ENCODE measurements at places on chromosomes 11 and 22.

- DNase-seq, result no peak
These were observed 70.9 kb downstream of the PHF21B start for GRCh38 chr22:44938886-44939285.

- DNase-seq, result no peak
These were observed 5.7 kb downstream of the APOBEC3D start for GRCh38 chr22:39026509-39027150.

- DNase-seq, result no peak
These were observed 36.5 kb downstream of the MADD start for GRCh38 chr11:47306484-47306844.

GRCh38 chr11:132122735-132123134 lies 752.3 kb downstream of the NTM start:
- no peak for DNase-seq

DNA sequence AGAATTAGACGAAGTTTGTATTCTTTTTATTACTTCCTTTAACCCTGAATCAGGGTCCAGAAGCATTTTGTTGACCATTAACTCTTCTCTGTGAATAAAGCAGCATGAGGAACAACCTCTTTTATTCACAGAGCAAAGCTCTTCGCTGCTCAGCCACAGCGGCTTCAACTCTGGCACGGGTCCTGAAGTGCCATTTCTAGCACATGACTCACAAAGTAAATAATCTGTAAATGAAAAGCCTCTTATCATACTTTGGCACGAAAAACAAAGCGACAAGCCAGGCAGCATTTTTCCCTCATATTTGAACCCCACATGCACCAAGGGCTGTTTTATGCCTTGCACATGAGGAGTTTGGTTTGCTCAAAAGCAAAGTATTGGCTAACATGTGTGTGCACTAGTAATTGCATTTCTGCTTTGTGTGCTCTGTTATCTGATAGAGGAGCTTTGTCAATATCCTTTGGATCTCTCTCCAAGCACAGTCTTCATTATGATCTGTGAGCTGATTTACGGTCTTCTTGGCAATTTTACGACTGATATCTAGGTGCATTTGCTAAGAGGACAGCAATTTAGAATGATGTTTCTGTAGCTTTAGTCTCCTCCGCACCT lies 33.0 kb upstream of the APOBEC3A start:
- DNase-seq, result peak; percentile 31

DNA sequence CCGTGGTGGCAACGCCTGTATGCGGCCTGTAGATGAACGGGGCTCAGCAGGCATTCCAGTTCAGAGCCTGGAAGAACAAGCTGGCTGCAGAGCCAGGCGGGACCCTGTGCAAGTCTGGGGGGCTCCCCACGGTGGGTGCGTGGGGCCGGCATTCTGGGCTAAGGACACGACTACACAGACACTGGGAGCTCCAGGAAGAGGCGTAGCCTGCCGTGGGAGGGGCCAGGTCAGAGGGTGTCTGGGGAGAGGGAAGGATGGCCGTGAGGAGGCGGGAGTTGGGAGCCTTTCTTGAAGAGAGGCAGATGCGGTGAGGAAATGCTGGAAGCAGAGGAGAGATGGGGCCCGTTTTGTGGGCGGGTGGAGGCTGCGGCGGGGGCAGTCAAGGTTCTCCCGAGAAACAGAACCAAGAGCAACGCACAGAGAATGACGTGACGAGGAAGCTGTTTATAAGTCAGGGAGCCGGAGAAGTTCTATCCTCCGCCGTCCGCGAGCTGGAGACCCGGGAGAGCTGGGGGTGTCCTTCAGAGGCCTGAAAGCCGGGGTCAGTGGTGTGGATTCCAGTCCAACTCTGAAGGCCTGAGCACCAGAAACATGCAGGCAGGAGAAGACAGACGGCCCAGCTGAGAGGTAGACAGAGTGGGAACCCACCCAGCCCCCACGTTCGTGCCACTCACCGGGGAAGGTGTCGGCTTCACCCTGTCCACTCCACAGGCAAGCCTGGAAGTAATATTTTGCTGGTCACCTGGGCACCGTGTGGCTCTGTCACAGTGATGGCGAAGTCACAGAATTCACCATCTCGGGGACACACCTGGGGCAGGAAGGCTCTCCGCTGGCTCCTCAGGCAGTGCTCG lies 529.6 kb downstream of the BRD1 start:
- no peak for DNase-seq

DNA sequence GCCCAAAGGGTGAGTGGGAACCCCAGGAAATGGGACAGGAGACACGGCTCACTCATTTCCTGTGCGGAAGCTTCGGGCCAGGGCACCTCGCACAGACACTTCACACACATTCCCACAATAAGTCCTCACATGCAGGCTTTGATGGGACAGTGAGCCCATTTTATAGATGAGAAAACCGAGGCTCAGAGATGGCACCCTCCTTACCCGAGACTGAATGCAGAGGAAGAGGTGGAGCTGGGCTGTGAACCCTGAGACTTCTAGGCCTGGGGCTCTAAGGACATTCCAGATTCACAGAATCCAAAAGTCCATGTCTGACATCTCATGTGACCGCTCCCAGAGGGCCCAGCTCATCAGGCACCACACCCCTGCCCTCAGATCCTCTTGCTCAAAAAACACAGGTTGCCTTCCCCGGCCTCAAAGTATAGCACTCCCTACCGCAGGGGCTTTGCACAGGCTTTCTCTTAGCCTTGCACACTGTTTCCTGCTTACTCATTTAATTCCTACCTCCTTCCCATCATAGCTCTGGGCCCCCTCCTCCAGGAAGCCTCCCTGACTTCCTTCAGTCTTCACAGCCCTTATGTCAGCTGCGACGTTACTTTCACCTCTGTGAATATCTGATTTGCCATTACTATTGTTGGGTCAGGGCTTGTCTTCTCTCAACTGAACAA lies 57.1 kb upstream of the TCF20 start:
- DNase-seq, result no peak

DNA sequence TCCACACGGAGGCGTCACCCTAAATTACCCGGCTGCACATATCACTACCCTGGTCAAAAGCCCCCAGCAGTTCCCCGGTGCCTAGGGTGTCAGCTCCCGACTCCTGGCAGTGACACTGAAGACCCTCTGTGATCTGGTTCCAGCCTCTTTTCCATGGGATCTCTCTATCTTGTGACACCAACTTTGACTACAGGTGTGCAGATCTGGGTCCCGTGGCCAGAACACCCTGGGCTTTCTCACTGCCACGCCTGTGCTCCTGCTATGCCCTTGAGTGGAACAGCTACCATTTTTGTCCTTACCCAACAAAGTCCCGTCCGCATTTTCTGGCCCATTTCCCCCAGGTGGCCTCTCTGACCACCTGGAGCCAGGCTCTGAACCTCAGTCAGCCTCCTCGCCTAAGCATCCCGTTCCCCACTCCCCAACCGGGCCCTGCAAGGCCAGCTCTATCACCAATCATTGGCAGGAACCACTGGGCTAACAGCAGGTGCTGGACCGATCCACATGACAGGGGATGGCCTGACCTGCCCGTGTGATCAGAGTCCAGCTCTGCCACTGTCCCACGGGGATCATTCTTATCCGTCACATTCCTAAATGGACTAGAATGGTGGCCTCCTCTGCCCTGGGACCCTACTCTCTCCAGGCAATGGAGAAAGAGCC lies 20.7 kb upstream of the CBX7 start:
- DNase-seq, result no peak

GRCh38 chr22:31091106-31091975 lies 10.2 kb downstream of the SMTN start:
- no peak for DNase-seq

DNA sequence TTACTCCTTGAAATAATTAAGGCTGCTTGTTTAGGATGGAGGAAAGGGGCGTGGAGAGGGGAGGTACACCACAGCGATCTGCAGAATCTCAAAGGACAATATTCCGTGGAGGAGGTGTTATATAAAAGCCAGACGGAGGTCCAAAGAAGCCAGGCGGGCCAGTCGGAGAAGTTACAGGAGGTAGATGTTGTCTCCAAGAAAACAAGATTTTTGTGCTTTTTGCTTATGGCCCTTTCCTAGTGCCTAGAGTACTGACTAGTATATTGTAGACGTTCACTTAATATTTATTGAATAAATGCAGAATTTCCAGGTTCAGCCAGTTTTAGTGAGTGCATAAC lies 761 bp downstream of the ZDHHC13 start:
- DNase-seq, result no peak

- no peak for DNase-seq
These were observed 218.8 kb downstream of the PGR start for GRCh38 chr11:100910808-100911207.

All from kidney capillary endothelial cell (primary cell).